Activated CD4-positive, alpha-beta T cell treated with anti-CD3 and anti-CD28 coated beads for 24 hours (primary cell): ENCODE measurements at places on chromosomes 5 and 9.

DNA sequence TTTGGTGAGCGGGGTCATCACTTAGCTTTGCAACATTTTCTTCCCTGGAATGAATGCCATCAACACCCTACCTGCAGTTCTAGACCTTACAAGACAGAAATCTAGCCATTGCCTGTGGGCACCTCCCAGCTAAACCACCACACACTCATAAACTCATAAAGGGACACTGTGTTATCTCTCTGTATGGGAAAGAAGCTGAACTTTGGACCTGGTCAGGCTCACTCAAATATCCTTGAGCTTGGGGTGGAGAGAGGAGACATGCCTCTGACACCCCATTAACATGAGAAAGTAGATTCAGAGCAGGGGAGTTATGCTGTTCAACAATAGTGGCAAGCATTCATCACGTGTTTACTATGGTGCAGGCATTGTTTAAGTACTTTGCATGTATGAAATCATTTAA lies 205.6 kb downstream of the ZNF462 start:
- no peak for DNase-seq

GRCh38 chr5:12193536-12193935 lies 289.3 kb upstream of the CTNND2 start:
- no peak for DNase-seq

DNA sequence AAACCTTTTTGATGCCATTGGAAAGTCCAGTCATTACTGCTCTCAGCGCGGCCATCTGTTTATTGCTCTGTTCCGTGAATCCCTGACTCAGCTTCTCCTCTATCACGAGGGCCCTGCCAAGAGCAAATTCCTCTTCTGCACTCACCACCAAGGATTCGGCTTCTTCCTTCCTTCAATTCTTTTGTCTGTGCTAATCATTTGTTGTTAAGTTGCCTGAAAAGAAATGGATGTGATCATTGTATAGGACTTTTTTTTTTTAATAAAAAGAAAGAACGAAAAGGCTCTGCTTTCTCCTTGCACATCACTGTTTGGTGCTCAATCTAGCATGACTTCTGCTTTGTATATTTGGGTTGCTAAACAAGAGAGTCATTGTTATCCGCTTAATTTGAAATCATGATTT lies 128.7 kb upstream of the PIK3R1 start:
- DNase-seq = no peak

DNA sequence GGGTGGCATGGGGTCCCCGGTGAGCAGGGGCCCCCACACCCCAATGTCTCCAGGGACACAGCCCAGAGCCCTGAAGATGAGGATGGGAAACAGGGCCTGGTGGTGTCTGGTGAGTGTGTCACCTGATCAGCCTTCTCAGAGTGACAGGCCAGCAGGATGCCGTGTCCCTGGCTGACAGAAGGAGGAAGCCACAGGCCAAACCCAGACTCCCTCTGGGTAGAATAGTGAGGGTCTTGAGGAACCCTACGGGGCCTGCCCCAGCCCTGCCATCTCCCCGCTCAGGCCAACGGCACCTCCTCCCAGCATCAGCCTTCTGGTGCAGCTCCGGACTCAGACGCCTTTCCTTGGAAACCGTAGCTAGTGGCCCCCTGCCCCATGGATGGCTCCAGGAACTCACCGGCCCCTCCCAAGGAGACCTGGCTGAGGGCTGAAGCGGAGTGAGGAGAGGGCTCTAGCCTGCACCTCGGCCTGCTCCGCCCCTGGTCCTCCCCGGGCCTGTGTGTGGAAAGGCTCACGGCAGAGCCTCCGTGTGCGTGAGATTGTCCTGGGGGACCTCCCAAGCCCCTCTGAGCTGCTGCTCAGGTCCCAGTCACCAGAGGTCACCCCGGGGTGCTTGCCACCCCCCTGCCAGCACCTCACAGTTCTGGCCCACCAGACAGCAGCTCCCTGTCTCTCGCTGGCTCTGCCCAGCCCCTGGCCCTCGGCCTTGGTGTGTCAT lies 6.0 kb downstream of the RALGDS start:
- DNase-seq = no peak

DNA sequence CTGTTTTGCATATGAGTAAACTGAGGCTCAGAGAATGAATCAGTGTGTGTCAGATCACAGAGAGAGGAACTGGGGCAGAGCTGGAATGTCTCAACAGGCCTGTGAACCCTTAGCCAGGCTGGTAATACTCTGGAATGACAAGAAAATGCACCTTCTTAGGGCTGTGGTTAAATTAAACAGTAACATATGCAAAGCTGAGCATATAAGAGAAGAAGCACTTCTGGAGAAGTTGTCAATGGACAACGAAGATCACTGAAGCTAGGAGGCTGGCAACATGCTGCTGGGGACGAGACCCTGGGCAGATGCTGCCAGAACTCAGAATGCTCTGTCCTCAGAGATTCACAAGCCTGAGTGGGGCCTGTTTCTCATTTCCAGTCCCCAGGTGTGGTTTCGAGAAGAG lies 64.6 kb upstream of the EPB41L4B start:
- no peak for DNase-seq

- DNase-seq = no peak
Measured at GRCh38 chr9:124420991-124421543, 5.8 kb upstream of the PSMB7 start.

GRCh38 chr5:65651144-65651543 lies 26.3 kb downstream of the SHLD3 start:
- no peak for DNase-seq

GRCh38 chr5:74641735-74642542 lies 1.4 kb upstream of the ENC1 start:
- no peak for DNase-seq

DNA sequence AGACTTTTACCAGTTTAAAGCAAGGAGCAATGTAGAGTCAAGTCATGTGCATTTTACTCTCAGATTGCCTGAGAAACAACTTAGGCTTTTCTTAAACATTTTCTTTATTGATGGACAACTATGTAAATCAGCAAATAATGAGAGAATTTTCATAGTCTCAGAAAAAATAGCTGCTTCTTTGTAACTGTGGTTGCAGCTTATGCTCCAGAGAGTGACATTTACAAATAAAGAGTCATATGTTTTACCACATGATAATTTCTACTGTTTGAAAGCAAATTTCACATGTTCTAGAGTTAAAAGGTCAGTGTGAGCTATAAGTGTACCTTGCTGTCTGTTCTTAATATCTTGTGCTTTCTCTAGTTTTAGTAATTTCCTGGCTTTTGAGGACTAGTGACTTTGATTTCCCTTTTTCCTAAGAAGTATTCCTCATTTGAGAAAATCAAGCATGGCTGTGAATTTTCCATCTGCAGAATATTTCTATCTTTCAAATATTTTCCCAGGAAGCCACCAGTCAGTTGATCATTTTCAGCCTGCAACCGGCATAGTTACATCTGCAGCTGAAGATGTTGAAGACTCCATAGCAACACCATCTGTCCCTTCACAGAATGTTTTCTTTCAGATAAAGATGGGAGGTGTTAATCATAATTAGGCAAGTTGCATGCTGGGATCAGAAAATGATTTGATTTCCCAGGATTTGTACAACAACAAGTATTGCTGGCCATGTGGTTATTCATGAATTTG lies 229.9 kb downstream of the SGCD start:
- no peak for DNase-seq
